H9 (cell line): ENCODE measurements at places on chromosomes 13 and 19.

DNA sequence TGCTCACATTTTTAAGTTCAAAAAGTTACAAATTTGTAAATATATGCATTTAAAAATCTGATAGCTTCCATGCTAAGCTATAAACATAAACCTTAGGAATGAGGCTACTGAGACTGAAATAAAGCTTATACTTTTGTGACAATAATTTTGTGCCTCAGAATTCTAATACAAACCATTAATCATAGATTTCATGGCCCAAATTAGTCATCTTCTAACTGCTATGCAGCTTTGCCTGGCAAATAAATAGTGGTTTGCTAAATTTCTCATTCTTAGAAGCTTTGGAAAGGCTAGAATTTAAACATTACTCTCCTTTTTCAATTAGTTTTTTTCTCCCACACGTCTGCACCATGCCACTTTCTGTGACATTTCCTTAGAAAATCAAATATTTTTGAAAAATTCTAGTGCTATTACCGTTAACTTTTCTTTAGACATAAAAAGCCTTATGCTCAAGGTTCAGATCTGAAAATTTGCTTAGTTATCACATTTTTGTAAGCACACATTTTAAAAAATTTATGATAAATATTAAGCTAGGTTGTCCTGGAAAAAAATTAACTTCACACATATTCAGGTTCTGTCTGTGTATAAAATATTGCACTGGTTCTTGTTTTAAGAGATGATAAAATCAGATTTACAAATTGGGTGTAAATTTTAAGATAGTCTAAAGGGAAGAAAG is 46.9 kb downstream of the FNDC3A start:
- H3K27me3 ChIP-seq, result no peaks in the 10 kb centered on the region
- H3K4me3 ChIP-seq, result no peak overlapping the region
- no peak for DNase-seq
- no peak overlapping the region for H3K27ac ChIP-seq
- H3K4me1 ChIP-seq, result no peaks in the 10 kb centered on the region; the same call in 1 of the 2 replicates
- peaks cover 26% of the 10 kb centered on the region for H3K36me3 ChIP-seq

- H3K36me3 ChIP-seq, result no peaks in the 10 kb centered on the region
- no peak overlapping the region for H3K27ac ChIP-seq
- DNase-seq, result no peak
- no peaks in the 10 kb centered on the region; the same call in 1 of the 2 replicates for H3K4me1 ChIP-seq
Observed at GRCh38 chr13:105436943-105437342, 1098.5 kb downstream of the EFNB2 start.

DNA sequence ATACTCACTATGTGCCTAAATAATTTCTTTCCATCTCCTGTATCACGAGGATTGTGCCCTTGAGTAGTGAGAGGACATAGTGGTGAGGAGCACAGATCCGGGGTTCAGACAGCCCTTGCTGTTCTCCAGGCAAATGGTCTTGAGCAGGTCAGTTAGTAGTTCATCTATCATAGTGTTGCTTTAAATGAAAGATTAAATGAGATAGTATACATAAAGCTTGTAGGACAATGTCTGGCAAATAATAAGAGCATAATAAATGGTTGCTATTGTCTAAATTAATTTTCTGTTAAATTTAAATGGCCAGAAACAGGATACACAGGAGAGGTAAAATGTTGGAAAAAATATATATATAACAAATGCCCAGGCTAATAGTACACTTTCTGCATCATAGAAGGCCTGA is 23.4 kb downstream of the FAM124A start:
- DNase-seq, result no peak
- H3K36me3 ChIP-seq, result peaks cover 12% of the 10 kb centered on the region
- no peaks in the 10 kb centered on the region for H3K27me3 ChIP-seq
- peaks cover 40% of the 10 kb centered on the region; the same call in 1 of the 2 replicates for H3K4me1 ChIP-seq
- no peak overlapping the region for H3K4me3 ChIP-seq

DNA sequence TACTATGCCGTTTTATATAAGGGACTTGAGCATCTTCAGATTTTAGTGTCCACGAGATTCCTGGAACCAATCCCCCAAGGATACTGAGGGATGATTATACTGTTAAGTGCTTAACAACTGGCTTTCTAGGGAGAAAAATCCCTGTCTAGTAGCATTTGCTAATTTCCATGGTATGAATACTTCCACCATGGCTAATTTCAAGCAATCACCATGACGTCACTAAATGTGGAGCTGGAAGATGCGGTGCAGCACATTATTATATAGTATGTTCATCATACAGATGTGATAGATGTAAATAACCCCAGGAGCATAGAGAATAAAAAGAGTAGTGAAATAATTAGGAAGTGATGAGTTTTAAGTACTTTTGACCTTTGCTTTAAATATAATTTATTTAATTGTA is 72.7 kb downstream of the SIAH3 start:
- no peaks in the 10 kb centered on the region for H3K36me3 ChIP-seq
- peaks cover 11% of the 10 kb centered on the region; the same call in 1 of the 2 replicates for H3K4me1 ChIP-seq
- no peak overlapping the region for H3K27ac ChIP-seq
- no peak overlapping the region for H3K4me3 ChIP-seq
- H3K27me3 ChIP-seq, result no peaks in the 10 kb centered on the region

DNA sequence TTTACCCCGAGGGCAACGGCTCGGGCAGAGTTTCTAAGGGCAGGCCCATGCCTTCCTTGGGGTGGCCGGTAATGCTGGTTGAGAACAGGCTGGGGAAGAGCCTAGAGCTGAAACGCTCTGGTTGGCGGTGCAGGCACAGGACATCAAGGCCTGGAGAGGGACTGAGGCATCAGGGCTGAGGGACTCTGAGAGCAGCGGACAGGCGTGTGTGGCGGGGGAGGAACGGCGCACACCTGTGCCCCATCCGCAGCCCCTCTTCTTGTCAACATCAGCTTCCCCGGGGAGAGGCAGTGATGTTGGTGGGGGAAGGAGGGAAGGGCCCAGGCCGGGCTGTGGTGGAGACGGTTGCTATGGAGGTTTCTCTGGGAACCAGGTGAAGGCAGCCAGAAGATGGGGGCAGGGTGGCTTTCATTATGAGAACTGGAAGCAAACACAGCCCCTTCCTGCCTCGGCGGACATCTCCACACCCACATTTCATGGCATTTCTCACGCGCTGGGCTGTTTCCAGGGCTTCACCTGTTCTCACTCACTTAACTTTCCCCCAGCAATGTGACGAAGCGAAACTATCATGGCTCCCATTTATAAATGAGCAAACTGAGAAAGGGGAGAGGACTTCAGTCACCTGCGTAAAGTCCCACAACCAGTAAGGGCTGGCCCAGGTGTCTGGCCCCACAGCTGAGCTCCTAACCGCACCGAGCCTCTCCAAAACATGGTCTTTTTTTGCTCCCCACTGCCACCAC is 8.2 kb upstream of the ATF5 start:
- no peaks in the 10 kb centered on the region for H3K4me1 ChIP-seq
- H3K27ac ChIP-seq, result no peak overlapping the region
- DNase-seq, result no peak
- no peaks in the 10 kb centered on the region for H3K27me3 ChIP-seq
- H3K4me3 ChIP-seq, result no peak overlapping the region
- peaks cover 88% of the 10 kb centered on the region for H3K36me3 ChIP-seq

DNA sequence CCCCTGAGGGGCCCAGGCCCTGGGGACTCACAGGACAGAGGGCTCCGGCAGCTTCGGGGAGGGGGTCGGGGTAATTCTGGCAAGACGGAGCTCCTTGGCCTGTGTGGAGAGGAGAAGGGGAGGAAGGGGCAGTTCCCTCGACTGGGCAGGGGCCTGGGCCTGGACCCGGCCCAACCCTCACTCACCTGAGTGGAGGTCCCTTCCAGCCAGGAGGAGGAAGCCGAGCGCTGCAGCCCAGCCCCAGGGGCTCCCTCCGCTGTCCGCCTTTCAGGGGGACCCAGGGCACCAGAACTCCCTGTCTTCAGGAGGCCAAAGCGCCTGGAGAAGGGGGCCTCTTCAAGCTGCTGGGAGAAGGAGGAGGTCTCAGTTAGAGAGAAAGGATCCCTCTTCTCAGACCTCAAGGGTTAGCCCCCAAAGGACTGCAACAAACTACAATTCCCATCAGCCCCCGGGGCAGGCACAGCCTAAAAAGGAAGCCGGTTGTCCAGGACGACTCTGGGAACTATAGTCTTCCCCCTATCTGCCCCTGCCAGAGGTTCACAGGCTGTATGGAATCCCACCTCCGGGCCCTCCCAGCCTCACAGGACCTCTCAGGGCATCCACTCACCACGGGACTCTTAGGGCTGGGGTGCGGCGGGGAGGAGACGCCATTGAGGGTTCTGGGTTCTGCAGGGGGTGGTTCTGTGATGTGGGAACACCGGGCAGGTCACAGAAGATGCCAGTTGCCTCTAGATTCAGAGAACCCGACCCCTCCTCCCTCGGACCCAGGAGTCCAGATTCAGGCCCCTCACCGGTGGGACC is 19.8 kb downstream of the EPS8L1 start:
- no peak overlapping the region for H3K27ac ChIP-seq
- no peaks in the 10 kb centered on the region for H3K4me1 ChIP-seq
- no peak overlapping the region; the same call in 2 of the 3 replicates for H3K4me3 ChIP-seq
- DNase-seq, result peak; percentile 61
- H3K36me3 ChIP-seq, result peaks cover 21% of the 10 kb centered on the region

DNA sequence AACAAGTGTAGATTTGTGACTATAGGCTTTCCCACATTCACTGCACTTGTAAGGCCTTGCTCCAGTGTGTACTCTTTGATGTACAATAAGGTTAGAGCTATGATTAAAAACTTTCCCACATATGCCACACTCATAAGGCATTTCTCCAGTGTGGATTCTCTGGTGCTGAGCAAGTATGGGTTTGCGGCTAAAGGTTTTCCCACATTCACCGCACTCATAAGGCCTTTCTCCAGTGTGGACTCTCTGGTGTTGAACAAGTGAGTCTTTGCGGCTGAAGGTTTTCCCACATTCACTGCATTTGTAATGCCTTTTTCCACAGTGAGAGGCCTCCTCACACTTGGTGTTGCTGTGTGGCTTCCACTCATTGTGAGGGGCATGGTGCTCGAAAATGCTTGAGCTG is 3.7 kb downstream of the ZNF772 start:
- peaks cover 83% of the 10 kb centered on the region for H3K36me3 ChIP-seq
- DNase-seq, result no peak
- no peak overlapping the region for H3K27ac ChIP-seq
- H3K4me1 ChIP-seq, result no peaks in the 10 kb centered on the region

DNA sequence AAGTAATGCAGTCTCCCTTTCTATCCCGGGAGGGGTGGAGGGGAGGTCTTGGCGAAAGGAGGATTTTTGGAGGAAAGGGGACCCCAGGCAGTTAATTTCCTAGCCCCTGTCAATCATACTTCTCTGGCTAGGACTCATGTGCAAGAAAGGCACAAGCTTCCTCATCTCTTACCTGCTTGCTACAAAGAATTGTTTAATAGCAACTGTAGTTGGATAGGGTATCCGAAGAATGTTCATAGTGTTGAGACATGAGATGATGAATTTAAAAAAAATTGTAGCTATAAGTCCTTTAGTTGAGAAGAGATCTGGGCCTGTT is 525 bp downstream of the BORA start:
- H3K27me3 ChIP-seq, result no peaks in the 10 kb centered on the region
- no peak overlapping the region for H3K27ac ChIP-seq
- peaks cover 30% of the 10 kb centered on the region for H3K36me3 ChIP-seq
- H3K4me3 ChIP-seq, result peak overlapping the region; percentile 90
- no peak for DNase-seq

- no peaks in the 10 kb centered on the region for H3K4me1 ChIP-seq
- no peak for DNase-seq
- no peaks in the 10 kb centered on the region for H3K36me3 ChIP-seq
- no peak overlapping the region for H3K27ac ChIP-seq
- H3K4me3 ChIP-seq, result no peak overlapping the region
Observed at GRCh38 chr13:74191410-74191809, 57.2 kb upstream of the KLF12 start.

DNA sequence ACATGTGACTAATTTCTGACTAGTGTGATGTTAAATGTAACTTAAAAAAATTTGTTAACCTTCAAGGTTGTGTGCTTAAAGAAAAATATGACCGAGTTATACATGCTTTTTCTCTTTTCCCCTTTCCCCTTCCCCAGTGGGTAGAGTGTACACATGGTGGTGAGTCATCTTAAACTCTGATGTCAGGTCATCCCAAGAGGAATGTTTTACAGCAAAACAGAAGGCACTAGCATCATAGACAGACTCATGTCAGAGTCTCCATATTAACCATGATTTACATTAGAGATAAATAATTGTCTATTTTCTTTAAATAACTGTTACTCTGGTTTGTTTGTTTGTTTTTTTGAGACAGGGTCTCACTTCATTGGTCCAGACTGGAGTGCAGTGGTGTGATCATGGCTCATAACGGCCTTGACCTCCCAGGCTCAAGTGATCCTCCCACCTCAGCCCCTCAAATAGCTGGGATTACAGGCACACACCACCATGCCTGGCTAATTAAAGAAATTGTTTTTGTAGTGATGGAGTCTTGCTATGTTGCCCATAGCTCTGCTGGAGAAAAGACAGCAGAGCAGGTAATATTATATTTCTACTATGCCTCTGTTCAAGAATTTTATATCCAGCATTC is 160.4 kb upstream of the PCDH9 start:
- no peaks in the 10 kb centered on the region for H3K27me3 ChIP-seq
- H3K27ac ChIP-seq, result no peak overlapping the region
- H3K4me1 ChIP-seq, result no peaks in the 10 kb centered on the region; the same call in 1 of the 2 replicates
- no peaks in the 10 kb centered on the region for H3K36me3 ChIP-seq
- no peak overlapping the region for H3K4me3 ChIP-seq

GRCh38 chr13:29709407-29710069 is 114.0 kb upstream of the SLC7A1 start:
- H3K27ac ChIP-seq, result no peak overlapping the region
- H3K36me3 ChIP-seq, result no peaks in the 10 kb centered on the region
- no peak for DNase-seq
- no peak overlapping the region for H3K4me3 ChIP-seq
- no peaks in the 10 kb centered on the region for H3K27me3 ChIP-seq

- H3K27ac ChIP-seq, result no peak overlapping the region
- H3K27me3 ChIP-seq, result no peaks in the 10 kb centered on the region
- no peaks in the 10 kb centered on the region for H3K36me3 ChIP-seq
- no peak overlapping the region for H3K4me3 ChIP-seq
- no peaks in the 10 kb centered on the region for H3K4me1 ChIP-seq
- DNase-seq, result peak; percentile 59
Observed at GRCh38 chr13:85508683-85509329, 290.4 kb downstream of the SLITRK6 start.

DNA sequence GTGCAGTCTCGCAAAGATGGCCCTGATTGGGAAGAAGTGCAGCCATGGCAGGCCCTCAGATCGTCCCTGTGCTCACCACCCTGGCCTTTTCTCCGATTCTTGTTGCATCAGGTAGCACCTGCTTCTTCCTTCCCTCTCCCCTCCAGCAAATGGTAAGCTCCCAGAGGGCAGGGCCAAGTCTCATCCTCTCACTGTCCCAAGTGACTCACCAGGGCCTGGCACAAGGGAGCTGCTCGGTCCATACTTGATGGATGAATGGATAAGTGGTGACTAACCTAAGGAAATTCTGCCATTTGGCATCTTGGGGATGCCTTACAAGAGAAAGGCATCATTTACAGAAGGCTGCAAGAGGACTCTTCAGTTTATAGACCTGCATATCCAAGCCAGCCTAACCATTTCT is 84.9 kb downstream of the ZIC5 start:
- no peak for DNase-seq
- H3K4me1 ChIP-seq, result peaks cover 3% of the 10 kb centered on the region; the same call in 1 of the 2 replicates
- no peak overlapping the region for H3K27ac ChIP-seq
- H3K27me3 ChIP-seq, result no peaks in the 10 kb centered on the region

- peaks cover 12% of the 10 kb centered on the region; the same call in 2 of the 3 replicates for H3K36me3 ChIP-seq
- no peak overlapping the region for H3K27ac ChIP-seq
Observed at GRCh38 chr19:38676023-38676877, 28.8 kb downstream of the ACTN4 start.

- DNase-seq, result peak; percentile 80
- H3K27me3 ChIP-seq, result no peaks in the 10 kb centered on the region
- peak overlapping the region; percentile 99 for H3K4me3 ChIP-seq
- no peaks in the 10 kb centered on the region; the same call in 1 of the 2 replicates for H3K4me1 ChIP-seq
Observed at GRCh38 chr19:48271531-48272151, 1.8 kb downstream of the ZNF114 start.

GRCh38 chr13:78602561-78603239 is 652 bp downstream of the POU4F1 start:
- DNase-seq, result peak; percentile 50
- H3K27me3 ChIP-seq, result peaks cover 87% of the 10 kb centered on the region
- peaks cover 2% of the 10 kb centered on the region; the same call in 1 of the 3 replicates for H3K36me3 ChIP-seq
- no peaks in the 10 kb centered on the region for H3K4me1 ChIP-seq
- H3K27ac ChIP-seq, result no peak overlapping the region
